ENCODE measurements at places on chromosomes 11 and 22.

- no peak for DNase-seq
- H3K27ac ChIP-seq: no peak overlapping the region
- H3K36me3 ChIP-seq: no peaks in the 10 kb centered on the region
- H3K4me1 ChIP-seq: no peaks in the 10 kb centered on the region
These were observed 594 bp upstream of the POU2AF1 start for GRCh38 chr11:111379602-111380136.

- H3K4me1 ChIP-seq: peaks cover 1% of the 10 kb centered on the region
- no peak overlapping the region for H3K27ac ChIP-seq
- DNase-seq: no peak
These were observed 31.6 kb downstream of the SIK2 start for GRCh38 chr11:111633756-111634362.

- no peak overlapping the region for H3K27ac ChIP-seq
- no peaks in the 10 kb centered on the region for H3K36me3 ChIP-seq
- H3K4me3 ChIP-seq: no peak overlapping the region
- H3K4me1 ChIP-seq: no peaks in the 10 kb centered on the region
- no peaks in the 10 kb centered on the region for H3K27me3 ChIP-seq
These were observed 331.1 kb upstream of the ARHGAP42 start for GRCh38 chr11:100356035-100356434.

DNA sequence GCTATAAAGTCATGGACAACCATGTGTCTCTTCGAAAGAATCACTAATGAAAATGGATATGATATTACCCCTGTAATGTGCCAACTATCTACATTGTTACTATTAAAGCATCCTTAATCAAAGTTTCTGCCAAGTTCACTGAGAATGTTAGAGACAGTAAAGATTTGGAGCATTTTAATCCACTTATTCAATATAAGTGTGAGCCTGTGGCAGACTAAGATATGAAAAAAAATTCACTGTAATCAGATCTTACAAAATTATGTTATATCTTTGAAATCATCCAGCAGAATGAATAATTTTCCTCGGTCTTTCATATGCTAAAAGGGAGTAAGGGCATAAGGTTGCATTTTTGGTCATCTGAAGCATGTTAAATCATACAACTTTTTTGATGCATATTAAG lies 49.9 kb downstream of the MAML2 start:
- H3K27me3 ChIP-seq: no peaks in the 10 kb centered on the region
- H3K4me3 ChIP-seq: no peak overlapping the region
- no peaks in the 10 kb centered on the region for H3K4me1 ChIP-seq

DNA sequence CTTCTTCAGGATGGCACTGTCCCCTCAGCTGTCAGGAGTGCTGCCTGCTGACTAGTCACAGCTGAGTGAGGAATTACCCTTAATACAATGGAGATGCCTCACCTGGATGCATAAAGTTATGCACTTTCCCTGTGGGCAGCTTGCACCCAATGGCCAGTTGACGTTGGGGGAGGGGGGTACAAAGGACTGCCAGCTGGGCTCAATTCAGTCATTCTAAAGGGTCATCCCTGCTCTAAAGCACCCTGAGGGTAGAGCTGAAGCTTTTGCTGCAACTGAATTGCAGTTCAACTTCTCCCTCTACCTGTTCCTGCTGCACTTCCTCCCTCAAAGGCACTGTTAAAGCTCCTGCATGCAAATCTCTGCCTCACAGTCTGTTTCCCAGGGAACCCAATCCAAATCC lies 147.8 kb upstream of the SESN3 start:
- no peaks in the 10 kb centered on the region for H3K27me3 ChIP-seq

DNA sequence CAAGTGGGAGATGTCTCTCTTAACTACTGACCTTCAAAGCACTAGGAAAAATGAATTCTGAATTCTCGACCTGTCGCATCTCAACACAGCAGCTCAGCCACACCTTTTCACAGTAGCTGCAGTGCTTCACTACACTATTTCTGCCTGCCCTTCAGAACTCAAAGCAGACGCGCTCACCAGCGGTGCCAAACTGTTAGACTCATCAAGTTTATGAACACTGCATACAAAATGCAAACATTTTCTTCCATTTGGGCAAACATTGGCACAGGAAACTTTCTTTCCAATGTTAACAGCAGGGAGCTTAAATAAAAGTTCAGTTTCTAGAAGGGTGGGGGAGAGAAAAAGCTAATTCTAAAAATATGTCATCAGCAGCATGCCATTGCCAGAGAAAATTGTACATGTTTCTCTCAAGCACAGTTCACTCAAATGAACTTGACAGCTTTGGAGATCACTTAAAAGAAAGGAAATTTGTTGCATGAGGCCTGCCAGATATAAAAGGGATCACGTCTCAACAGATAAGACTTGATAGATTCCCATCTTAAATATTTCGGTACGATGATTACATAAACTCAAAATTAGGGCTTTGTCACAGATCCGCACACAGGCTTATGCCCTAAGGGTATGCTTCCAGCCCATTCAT lies 82.7 kb downstream of the CADM1 start:
- H3K4me1 ChIP-seq: peaks cover 2% of the 10 kb centered on the region
- H3K4me3 ChIP-seq: no peak overlapping the region
- no peak overlapping the region for H3K27ac ChIP-seq
